Thyroid gland (tissue), 4 donors: ENCODE measurements at places on chromosomes 4 and X.

DNA sequence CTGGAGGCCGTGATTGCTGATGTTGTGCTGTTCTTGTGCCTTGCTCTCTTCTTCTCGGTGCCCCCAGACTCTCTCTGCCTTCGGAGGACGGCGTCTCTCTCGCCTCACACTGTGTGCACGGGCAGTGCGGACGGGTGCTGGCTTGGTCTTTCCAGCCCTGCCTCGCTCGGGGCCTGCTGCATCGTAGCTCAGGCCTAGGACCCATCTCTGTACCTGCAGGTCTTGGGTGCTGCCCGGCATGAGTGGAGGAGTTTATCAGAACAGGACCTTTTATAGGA lies 18.2 kb downstream of the RGS12 start:
- no peak for DNase-seq

- peak; percentile 47 for DNase-seq
These were observed 52.4 kb upstream of the TMEM33 start for GRCh38 chr4:41882625-41883347.

DNA sequence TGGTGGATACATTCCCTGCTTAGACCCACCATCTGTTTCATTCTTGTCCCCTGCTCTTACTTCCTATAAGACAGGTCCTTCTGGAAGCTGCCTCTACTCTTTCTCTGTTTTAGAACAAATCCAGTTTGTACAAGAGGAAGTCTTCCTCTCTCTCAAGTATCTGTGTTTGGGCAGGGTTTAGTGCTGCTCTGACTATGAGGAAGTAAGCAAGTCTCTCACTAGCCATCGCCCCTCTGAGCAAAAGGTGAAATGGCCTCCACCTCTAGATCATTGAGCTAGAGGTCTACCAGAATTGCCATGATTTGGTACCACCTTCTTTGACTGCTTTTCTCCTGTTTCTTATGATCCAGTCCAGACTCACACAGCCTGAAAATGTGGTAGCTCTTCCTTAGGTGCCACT lies 8.4 kb downstream of the BTK start:
- no peak for DNase-seq

DNA sequence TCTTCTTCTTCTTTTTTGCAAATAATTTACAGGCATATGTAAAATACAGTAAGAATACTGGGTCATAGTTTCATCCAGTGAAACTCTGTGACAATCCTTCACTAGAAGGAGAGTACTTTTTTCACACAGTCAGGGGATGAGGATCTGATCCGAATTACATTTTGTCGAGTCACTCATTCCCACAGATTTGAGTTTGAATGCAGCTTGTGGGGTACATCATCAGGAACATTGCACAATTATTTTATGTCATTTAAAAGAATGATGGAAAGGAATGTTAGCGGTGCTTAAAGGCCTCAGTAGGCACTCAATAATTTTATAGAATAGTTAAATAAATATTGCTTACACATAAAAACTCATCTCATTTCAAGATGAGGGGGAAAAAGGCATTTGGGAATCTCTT lies 88.6 kb downstream of the CHRNA9 start:
- DNase-seq, result no peak

DNA sequence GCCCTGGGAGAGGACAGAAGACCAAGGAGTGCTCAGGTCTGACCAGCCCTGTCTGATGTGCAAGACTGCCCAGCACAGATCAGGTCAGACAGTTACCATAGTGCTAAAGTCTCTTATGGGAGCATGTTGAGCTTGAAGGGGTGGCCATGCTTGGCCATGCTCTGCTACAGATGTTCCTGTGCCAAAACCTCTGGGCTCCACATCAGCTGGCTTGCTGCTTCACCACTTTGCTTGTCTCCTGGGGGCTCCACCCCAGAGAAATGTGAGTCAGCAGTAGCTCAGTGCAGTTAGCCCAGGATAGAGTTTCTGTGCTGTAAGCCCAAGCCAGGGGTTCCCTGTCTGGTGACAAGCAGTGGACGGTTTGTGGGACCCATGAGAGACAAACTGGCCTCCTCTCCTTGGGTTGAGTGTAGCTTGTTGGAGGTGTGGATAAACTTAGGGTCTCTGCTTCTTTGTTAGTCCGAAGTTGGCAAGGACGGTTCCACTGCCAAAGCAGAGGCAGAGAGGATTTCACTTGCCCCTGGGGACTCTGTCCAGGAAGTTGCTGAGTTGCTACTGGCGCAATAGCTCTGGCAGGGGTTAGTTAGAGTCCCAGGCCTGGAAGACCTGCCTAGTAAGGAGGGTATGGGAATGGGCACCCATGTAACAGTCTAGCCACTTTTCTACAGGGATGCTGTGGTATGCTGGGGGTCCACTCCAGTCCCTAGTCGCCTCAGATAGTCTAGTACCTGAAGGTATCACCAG lies 8.7 kb upstream of the TMSB15C start:
- no peak for DNase-seq

DNA sequence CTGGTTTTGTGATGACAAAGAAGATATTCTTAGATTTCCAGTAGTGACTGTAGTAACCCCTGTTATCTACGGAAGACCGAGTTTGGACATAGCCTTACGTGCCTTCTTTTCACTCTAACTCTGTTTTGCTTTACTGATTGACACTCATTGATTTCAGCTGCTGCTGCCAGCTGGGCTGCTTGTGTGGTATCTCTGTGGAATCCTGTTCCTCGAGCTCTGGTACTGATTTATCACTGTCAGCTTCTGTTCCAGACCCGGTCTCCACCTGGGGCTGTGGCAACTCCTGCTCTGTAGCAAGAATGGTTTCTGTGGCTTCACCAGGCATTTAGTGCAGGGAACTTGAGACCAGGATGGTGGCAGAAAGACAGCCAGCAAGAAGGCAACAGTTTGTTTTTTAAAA lies 24.6 kb upstream of the LAP3 start:
- no peak for DNase-seq

GRCh38 chrX:118062048-118062789 lies 54.4 kb downstream of the KLHL13 start:
- no peak for DNase-seq

- DNase-seq, result no peak
These were observed 234.8 kb upstream of the DIPK2B start for GRCh38 chrX:45435481-45435880.
